ENCODE measurements at places on chromosomes 7 and 10.

GRCh38 chr10:122671355-122671754 is 28.3 kb downstream of the C10orf120 start:
- DNase-seq: no peak

DNA sequence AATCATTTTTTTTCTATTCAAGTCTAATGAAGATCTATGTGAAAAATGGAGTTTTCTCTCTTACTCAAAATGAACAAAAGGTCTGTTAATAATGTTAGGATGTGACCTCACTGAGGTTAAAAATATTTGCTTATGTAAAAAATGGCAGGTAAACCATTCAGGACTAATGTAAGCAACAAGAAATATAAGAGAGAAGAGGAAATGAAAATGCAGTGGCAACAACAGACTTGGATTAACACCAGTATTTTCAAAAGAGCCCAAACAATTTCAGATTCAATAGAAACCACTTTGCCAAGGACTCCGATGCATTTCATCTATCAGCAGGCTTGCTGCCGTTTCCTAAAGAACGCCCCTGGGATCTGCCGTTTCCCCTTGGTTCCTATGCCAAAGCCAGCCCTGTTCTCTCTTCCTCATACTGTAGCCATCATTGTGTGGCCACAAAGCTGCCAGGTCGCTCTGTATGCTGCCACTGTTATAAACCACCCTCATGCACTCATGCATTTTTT is 66.4 kb downstream of the MTURN start:
- no peak for DNase-seq

- no peak for DNase-seq
These were observed 151.4 kb upstream of the PPP1R3A start for GRCh38 chr7:114070246-114070645.

DNA sequence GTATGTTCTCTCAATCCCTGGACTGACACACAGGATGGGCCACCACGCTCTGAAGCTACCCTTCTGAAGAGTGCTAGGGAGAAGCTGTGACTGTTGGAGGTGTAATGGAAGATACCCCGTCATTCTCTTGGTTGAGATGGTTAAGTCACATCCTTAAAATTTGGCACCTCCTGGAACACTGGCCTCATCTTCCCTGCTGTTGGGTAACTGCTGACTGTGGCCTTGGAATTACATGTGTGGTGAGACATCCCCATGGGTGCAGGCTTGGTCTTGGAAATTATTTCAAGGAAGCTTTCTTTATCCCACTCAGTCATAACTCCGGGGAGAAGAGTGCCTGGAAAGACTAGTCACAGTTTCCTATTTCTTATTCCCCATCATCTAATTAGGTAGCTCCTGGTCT is 62.0 kb downstream of the LRMDA start:
- DNase-seq: no peak

DNA sequence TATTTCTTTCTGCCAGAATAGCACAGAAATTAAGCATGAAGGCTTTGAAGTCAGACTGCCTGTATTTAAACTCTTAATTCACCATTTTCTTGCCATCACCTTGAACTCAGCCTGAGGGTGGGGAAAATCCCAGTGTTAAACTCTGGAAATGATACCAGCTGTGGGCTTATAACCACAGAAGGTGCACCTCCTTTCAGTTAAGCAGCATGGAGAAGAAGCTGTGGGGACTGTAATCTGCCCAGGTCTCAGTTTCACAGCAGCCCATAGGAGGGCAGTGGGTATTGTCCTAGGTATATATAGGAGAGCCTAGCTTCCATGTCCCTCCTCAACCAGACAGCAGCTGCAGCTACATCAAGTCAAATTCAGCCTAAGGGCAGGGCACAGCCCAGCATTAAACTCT is 241.6 kb downstream of the HPSE2 start:
- DNase-seq: no peak

DNA sequence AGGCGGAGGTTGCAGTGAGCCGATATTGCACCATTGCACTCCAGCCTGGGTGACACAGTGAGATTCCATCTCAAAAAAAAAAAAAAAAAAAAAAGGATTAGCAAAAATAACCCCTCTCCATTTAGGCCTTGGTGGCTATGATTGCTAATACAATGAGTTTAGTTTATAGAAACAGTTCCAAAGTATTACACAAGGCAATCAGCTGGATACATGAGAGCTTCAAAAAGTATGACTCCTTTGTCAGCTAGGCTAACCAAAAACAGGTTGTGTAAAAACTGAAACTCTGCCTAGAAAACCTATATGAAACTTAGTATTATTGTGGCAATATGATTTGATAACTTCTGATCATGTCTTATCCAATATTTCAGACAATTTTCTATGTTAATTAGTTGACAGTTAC is 57.2 kb downstream of the SUGCT start:
- DNase-seq: no peak

GRCh38 chr7:92135052-92135889 is 994 bp upstream of the CYP51A1 start:
- no peak for DNase-seq

DNA sequence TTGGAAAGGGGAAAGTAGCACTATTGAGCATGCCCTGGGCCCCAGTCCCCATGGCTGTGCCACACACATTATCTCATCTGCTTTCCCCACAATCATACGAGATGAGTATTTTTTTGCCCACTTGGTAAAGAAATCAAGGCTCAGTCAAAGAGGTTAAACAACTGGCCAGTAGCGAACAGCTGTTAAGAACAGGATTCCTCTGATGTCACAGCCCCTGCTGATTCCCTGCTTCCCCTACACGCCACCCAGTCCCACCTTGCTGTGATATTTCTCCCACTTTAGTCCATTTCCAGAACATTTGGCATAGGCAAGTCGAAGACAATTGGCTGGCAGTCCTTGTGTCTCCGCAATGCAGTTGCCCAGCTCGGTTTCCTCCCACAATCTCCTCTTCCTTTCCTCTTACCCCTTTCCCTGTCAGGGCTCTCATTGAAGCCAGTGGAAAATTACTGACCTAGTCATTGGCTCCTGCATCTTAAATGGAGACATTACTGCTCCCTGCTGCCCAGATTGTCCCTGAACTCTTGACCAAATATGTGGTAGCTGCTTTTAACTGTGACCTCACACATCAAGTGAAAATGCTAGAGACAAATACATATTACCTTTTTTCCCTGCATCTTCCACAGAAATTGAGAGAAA is 56.5 kb upstream of the EEPD1 start:
- no peak for DNase-seq

DNA sequence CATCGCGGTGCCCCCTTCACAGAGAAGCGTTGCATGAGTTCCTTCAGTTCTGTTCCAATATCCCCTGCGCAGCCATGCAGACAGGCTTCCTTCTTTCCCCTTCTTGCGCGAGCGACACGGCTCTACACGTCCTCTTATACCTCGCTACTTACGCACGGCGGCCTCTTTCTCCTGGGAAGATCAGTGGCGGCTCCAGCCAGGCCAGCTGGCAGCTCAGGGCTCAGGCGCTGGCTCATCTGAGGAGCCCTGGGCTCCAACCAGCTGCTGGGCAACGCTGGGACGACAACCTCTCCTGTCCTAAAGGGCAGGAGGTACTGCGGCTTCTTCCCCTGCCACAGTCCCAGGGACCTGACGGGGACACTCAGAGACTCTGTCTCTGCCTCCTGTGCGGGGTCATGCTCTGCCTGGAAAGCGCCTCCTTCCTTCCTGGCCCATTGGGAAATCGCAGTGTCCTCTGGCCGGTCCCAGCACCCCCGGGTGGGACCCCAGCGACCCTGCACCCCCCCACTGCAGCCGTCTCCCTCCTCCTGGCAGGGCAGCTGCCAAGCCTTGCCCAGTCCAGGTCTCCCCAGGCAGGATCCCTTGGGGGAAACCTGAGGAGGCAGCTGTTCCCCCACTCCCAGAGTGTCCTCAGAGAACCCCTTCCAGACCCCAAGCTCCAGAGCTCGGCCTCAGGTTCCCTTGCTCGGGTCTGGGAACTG is 5.0 kb upstream of the FAM20C start:
- DNase-seq: no peak

DNA sequence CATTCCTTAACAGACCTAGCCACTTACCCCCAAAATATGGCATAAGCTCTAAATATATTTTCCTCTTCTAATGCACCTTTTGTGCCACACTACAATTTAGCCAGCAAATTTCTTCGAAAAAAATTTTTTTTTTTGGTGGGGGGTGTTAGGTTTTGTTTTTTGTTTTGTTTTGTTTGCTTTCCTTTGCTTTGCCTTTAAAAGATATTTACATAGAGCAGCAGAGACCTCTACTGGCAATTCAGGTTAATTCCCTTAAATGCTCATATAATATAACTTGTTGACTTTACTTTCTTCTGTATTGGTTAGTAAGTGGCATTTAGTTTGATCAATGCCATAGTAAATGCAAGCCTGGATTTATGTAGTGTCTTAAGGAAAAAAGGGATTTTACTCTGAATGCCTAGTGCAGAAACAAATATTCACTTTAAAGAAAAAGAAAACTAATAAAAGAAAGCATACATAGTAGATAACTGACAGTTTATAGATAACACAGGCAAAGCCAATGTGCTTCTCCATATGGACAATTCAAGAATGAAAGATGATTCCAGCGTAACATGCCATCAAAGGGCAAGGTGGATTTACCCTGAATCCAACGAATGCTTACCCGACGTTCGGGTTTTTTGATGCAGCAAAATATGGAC is 1250.6 kb downstream of the GATA3 start:
- DNase-seq: no peak

GRCh38 chr10:104028823-104029520 is 56.7 kb downstream of the COL17A1 start:
- DNase-seq: no peak

- DNase-seq: no peak
These were observed 38.2 kb upstream of the CFAP46 start for GRCh38 chr10:132980426-132981172.

DNA sequence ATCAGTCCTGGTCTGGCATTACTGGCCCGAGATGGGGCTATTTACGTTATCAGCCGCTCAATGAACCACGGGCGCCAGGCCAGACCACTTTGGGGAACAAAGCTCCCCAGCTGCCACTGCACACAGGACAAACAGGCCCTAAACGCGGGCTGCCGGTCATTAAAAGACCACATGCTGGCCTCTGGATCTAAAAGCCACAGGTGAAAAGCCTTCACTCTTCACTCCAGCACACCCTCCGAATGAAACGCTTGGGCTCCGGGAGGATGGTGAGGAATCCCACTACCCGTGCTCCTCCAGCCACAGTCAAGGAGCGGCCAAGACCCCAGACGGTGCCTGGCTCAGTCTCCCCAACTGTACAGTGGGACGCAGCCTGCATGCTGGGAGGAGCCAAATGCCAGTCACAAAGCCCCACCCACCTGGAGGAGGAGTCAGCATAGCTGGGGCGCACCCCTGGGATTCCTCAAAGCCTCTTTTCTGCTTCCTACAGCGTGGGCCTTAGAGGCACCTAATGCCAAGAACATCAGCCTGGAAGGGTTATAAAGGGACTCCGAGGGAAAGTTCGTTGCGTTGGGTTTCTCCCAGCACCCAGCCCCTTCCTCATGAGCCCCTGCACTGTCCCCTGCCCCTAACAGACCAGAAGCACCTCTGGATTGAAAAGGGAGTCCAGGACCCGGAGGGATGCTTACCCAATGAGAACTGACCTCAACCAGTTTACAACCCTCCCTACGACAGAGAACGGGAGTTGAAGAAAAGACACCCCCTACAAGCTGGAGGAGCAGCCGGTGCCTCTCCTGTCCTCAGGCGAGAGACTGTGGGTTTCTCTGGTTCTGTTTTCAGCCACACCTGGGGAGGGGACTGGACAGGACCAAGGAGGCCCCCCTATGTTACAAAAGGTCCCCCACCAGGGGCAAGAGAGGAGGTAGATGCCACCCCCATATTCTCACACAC is 4.7 kb downstream of the PDGFA start:
- DNase-seq: no peak

DNA sequence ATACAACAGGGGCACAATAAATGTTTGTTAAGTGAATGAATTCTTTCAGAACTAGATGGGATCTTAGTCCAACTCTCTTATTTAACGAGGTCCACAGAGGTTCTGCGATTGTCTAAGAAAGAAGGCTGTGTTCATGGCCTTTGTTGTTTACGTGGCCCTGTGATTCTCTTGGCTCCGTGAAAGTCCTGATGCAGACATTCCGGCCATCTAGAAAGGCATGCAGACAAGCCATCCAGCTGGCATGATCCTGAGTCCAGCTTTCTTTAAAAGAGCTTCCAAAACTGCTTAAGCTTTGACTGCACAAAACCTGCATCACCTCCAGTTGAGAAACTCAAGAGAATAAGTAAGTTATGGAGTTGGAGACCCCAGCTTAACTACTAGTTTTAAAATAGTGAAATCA is 26.0 kb downstream of the EGFR start:
- DNase-seq: no peak

Measured in NCI-H1930 (cell line).